ENCODE measurements at places on chromosomes 5 and 9.
A peak's percentile ranks its signal among the peaks of the same experiment; 100 is the strongest.

DNA sequence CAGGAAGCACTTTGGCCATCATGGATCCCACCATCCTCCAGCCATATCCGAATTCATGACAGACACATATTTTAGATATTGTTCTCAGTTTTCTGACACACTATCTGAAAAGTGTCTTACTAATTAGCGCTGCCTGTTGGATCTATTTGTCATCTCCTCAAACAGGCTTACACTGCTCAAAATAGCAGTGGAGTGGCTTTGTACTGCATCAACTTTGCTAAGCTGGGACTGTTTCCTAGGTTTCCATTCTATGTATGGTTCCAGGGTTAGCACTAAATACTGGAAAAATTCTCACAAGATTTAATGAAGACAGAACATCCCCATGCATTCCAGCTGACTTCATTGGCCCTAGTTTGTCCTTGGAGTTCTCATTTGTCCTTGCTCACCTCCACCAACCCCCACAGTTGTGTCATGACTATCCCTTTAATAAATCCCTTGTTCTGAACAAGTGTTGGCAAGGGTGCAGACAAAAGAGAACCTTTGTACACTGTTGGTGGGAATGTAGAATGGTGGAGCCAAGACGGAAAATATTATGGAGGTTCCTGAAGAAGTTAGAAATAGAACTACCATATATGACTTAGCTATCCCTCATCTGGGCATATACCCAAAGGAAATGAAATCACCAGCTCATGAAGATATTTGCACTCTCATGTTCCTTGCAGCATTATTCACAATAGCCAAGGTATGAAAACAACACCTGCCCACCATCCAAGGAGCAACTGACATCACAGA, 136.5 kb upstream of the RAI14 start:
- DNase-seq: no peak

DNA sequence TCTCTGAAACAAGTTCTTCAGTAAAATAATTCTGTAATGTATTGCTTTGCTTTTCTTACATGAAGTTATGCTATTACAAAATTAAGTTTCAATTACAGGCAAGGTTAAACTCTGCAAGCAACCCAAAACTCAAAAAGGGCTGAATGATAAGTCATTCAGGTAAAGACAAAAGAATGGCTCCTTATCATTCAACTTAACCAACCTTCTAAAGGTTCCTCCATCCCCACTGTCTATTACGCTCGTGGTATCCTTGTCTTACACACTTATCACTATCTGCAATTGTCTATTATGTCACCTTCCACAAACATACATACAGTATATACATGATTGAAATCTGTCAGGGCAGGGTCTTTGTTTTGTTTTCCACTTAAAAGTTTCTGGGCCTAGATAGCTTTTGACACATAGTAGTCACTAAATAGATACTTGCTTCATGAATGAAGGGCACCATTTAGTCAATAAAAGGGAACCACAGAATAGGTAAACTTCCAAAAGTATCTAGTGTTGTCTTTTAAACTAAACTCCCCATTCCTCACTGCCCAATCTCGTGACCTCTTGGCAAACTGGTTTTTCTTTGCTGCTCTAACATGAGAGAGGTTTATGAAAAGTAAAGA, 6.9 kb downstream of the RPL37 start:
- DNase-seq: no peak

GRCh38 chr5:71907001-71907588, 188.0 kb downstream of the CARTPT start:
- DNase-seq: no peak

DNA sequence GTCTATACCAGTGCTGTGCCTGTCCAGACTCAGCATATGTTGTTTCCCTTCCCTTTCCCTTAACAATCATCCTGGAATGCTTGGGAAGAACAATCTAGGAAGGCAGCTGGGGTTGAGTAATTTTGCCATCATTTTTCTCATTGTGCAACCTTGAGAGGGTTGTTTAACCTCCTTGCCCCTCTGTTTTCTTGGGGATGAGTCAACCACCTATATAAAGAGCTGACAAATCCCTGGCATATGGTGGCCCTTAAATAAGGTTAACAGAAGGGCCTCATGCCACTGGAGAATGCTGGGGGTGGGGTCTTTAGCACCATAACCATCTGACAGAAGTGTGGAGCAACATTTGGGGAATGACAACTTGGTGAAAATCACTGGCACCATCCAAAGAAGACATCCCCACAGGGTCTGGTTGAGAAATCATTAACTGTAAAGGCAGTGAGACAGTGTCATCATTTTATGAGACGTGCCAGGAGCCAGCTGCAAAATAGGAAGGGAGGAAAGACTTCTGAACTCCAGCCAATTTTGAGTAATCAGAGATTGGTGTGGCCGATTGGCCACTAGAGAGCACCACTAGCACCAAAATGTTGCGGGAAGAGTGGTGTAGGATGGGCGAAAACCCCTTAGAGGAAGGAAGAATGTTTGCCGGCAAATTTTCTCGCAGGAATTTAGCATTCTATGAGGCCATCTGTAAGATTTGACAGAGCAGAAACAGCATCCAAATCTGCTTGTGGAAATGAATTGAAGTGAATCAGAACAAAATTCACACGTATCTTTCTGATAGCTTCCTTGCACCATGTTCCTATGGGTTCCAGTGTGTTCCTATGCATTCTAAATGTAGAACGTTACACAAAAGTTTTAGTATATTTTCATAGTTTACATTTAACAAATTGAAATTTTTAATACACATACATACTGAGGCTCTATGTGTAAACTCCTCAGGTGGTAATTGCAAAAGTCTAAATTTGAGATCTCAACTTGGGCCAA, 113.8 kb downstream of the MSX2 start:
- DNase-seq: no peak

DNA sequence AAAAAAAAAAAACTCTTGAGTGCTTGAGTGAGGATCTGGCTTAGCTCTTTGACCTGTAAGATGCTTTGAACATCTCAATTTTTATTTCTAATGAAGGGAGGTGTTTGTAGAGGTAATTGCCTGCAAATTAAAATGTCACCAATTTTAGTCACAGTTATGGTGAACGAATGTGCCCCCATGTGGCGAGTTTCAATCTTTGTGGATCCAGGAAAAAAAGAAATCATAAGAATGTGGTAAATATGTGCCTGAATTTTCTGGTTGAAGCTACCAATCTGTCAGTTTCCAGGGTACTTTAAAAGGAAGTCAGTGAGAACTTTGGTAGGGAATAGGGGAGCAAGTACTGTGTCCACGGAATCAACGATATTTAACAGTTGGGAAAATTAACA, 1772.4 kb upstream of the CDH9 start:
- DNase-seq: no peak

- DNase-seq: peak; percentile 34
Observed at GRCh38 chr5:133565993-133566392, 46.3 kb downstream of the FSTL4 start.

DNA sequence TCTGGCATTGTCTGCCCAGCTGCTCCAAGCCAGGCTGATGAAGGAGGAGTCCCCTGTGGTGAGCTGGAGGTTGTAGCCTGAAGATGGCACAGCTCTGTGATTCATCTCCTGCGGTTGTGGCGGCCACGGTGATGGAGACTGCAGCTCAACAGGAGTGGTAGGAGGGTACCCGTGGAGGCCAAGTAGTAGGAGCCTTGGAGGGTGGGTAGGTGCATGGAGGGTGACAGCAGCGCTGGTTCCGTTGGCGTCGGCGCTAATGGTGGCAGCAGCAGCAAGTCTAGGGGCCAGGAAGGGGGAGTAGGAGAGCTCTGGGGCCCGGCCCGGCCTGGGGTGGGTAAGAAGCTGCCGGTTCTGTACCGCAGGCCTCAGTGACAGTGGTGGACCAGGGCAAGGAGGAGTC, 22.4 kb upstream of the TRIM52 start:
- DNase-seq: no peak

GRCh38 chr9:36093384-36093783, 43.1 kb upstream of the GLIPR2 start:
- DNase-seq: no peak

DNA sequence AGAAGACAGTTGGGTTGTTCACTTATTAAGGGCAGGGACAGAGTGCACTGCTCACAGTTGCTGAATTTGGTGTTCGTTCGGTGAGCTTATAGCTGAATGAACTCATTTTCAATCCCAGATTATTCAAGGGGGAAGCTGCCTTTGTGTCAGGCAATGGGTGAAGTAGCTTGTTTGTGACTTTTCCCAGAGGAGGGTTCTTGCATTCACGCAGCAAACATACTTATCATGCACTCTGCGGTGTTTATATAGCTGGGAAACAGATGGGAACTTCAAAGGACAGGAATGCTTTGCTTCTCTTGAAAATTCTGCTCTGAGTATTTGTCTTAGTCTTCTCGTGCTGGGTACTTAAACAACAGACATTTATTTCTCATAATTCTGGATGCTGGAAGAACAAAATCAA, 64.7 kb upstream of the ABCA1 start:
- DNase-seq: no peak

DNA sequence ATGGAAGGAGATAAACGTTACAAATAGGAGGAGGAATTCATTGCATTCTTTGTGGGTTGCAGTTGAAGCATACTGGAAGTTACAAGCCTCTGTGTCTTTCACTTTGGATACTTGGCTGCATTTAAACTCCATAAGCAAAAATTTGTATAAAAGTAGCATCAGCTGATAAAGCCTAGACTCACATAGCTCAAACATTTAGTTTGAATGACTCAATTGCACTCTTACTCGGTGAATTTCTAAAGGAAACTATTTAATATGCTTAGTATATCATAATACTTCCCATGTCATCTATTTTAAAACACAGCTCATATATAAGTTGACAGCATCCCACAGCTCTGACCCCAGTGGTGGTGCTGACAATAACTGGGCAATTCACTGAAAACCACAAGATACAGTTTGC, 596.6 kb upstream of the ZNF608 start:
- no peak for DNase-seq

DNA sequence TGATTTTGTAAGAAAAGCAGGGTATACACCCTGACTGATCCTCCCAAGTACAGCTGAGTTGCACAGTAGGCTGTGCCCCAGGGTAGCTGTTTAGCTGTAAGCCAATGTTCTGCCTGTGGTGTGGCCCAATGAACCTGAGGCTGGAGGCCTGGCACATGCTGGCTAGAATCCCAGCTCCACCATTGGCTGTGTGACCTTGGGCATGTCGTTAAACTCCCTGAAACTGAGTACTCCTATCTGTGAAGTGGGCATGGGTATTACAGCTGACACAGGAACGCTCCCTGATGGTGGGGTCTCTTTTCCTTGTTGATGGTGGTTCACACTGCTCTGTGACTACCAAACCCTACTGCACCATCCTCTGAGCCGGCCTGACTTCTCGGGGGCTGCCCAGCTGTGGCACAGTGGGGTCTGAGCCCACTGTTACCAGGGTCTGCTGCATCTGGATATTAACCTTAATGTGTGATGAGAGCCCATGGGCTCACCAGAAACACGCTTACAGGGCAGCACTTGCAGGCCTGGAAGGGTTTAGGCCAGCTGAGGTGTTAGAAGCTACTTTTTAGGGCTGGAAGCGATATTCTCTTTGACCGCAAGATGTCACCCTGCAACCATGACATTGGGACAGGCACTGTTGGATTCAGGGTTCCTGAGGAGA, 7.0 kb upstream of the GADD45G start:
- DNase-seq: peak; percentile 65

DNA sequence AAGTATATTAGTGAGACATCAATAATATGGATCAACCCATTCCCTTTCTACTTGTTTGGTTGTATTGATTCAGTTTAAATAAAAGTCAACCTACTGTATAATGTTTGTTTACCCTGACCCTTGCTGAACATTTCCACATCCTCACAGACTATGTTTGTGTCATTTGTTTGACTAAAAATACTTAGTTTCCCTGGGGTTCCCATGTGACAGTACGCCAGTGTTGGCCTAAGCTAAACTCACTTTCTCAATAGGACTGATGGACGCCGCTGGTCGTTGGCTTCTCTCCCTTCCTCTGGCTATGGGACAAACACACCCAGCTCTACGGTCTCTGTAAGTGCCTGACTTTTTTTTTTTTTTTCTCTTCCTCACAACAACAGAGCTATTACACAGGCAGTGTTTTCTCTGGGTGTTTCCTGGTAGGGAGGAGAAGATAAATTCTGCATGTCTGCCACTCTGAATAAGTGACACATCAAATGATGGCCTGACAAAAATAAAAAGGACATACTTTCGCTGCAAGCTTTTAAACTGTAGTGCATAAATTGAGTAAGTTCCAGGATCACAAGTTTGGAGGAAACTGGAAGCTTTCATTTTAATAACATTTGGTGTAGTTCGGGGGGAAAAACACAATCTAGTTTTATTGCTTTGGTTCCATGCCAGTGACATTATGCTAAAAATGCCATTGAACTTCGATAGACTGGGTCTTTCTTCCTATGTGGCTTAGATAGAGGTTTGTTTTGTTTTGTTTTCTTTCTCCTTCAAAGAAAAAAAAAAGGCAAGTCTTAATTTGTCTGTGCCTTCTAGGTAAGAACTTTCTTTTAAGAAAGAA, 101.0 kb downstream of the CD180 start:
- no peak for DNase-seq

DNA sequence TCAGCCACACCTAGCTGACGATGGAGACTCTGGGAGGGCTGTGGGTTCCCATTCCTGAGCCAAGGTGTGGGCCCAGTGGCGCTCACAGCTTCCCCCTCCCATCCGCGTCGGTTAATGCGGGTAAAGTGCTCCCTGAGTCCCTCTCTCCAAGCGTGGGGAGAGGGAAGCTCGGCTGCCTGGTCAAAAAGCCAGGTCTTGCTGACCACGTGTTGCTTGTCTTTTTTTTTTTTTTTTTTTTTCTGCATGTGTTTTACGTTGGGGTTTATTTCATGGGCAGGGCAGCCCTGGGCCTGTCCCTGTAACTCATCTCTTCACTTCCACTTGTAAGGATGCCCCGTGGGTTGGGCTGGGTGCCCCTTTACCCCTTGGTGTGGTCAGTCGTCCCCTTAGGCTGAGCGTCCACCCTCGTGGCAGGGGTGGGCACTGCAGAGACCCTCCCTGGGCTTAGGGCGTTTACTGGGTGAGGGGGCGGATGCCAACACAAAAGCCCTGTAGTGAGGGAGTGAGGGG, 11.9 kb downstream of the NKD2 start:
- DNase-seq: no peak

DNA sequence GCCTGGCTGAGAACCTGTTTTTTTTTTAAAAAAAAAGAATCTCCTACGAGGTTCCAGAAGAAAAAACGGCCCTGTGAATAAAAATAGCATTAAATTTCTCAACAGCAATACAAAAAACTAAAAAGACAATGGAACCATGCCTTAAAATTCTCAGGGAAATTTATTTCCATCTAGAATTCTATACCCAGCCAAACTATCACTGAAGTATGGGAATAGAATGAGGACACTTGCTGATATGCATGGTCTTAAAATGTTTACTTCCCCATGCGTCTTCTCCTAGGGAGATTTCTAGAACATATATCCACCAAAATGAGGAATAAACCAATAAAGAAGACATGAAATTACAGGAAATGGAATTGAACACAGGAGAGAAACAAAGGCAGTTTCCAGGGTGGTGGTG, 16.5 kb upstream of the NSMF start:
- no peak for DNase-seq
